ENCODE measurements at places on chromosomes 7 and 10. TPM values are rescaled to one million over a fixed set of nuclear protein-coding genes. Genes with fewer than 3 reads are reported as not detected.

- H3K4me3 ChIP-seq = no peak overlapping the region
- H3K27me3 ChIP-seq = no peaks in the 10 kb centered on the region
- no peaks in the 10 kb centered on the region for H3K36me3 ChIP-seq
- H3K4me1 ChIP-seq = no peaks in the 10 kb centered on the region
- no peak for DNase-seq
Observed at GRCh38 chr10:99344715-99345114, 15.6 kb downstream of the CNNM1 start.

DNA sequence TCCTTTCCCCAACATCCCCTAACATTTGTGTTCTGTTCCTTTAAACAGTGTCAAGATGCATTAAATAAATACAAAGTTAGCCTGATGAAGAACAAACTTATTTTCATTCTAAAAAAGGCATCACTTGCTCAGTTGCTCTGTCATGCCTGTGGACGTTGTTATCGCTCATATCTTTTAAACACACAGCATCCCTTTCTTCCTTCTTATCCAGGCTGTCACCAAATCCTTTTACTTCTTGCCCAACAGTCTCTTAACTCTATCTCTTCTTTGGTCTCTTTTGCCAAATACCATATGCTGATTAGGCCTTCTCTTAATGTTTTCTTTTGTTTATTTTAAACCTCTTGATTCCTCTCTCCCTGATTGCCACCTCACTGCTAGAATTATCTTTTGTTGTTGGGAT, 43.9 kb downstream of the DKK1 start:
- no peak overlapping the region for H3K4me3 ChIP-seq
- peak; percentile 9 for DNase-seq
- H3K27me3 ChIP-seq = no peaks in the 10 kb centered on the region
- no peak overlapping the region for H3K27ac ChIP-seq

DNA sequence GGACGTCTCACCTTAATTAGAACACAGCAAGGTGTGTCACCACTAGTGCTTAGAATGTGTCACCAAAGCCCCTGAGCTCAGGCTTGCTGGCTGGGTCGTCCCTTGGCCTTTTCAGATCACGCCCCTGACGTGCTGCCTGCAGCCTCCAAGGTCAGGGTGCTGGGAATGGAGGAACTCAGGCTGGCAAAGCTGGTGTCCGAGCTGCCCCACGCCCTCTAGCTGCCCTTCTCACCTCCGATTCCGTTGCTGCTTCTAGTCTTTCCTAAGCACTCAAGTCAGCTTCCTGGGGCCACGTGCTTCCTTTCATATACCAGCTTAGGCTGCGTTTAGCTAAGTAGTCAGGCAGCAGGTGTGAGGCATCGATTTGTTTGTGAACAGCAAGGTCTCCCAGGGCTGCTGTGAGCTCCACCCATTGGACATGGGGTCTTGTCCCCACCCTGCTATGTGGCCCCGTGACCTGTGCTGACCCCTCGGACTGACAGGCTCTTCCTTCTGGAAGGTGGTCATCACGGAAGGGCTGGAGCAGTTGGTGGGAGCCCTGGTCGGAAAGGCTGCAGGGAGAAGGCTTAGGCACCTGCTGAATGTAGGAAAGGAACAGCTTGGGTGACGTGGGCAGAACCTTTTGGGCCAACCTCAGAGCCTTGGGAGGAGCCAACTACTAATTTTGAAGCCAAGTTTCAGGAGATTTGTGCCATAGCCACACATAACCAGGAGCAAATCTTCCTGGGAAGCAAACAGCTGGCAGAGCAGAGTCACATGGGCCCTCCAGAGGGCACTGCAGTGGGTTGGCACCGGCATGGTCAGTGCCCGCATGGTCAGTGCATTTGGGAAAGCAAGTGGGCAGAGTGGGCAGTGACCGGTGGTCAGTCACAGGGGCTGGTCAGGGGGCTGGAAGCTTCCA, 28.8 kb downstream of the VIPR2 start:
- no peaks in the 10 kb centered on the region for H3K27me3 ChIP-seq
- no peaks in the 10 kb centered on the region for H3K36me3 ChIP-seq
- no peak for DNase-seq
- no peaks in the 10 kb centered on the region for H3K4me1 ChIP-seq

DNA sequence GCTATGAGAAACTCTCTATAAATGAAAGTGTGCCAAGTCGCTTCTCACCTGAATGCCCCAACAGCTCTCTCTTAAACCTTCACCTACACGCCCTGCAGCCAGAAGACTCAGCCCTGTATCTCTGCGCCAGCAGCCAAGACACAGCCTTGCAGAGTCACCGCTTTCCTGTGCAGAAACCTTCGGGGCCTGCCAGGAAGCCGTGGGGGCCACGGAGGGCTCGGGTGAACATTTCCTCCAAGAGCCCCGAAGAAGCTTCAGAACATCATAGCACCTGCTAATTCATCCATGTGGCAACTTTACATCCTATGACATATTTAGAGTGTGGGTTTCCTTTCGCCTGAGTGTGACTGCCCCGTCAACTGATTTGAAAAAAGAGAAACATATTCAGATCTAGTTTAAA, 55.7 kb upstream of the PRSS58 start:
- no peak overlapping the region for H3K4me3 ChIP-seq
- DNase-seq = no peak
- no peak overlapping the region for H3K27ac ChIP-seq

DNA sequence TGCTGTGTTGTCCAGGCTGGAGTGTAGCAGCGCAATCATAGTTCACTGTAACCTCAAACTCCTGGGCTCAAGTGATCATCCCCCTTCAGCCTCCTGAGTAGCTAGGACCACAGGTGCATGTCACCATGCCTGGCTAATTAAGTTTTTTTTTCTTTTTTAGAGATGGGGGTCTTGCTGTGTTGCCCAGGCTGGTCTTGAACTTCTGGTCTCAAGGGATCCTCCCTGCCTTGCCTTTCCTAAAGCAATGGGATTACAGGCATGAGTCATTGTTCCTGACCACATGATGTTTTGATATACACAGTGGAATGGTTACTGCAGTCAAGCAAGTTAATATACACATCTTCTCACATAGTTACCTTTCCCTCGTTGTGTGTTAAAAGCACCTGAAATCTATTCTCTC, 140.3 kb downstream of the GPR85 start:
- H3K27me3 ChIP-seq = no peaks in the 10 kb centered on the region
- H3K36me3 ChIP-seq = no peaks in the 10 kb centered on the region
- H3K4me1 ChIP-seq = no peaks in the 10 kb centered on the region

- H3K36me3 ChIP-seq = 0 out of 2 replicates have a peak, but pooled peaks cover 1% of the 10 kb centered on the region
- DNase-seq = peak; percentile 17
- no peak overlapping the region for H3K27ac ChIP-seq
- H3K27me3 ChIP-seq = no peaks in the 10 kb centered on the region
- no peaks in the 10 kb centered on the region for H3K4me1 ChIP-seq
Observed at GRCh38 chr7:133429371-133429770, 176.5 kb downstream of the EXOC4 start.

DNA sequence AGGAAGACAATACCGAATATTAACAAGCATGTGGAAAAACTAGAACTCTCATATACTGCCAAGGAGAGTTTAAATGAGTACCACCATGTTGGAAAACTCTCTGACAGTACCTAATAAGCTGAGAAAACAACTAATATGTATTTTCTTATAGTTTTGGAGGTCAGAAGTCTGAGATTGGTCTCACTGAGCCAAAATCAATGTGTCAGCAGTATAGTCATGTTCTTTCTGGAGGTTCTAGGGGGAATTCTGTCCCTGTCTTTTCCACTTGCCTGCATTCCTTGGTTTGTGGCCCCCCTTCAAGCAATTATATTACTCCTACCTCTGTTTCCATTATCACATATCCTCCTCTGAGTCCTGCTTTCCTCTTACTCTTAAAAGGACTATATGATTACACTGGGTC, 144.6 kb downstream of the HBP1 start:
- H3K4me3 ChIP-seq = no peak overlapping the region
- no peaks in the 10 kb centered on the region for H3K36me3 ChIP-seq
- H3K27me3 ChIP-seq = no peaks in the 10 kb centered on the region
- DNase-seq = no peak
- H3K4me1 ChIP-seq = no peaks in the 10 kb centered on the region
- H3K27ac ChIP-seq = no peak overlapping the region

GRCh38 chr7:43872406-43873110, 3.2 kb upstream of the MRPS24 start:
- H3K36me3 ChIP-seq = peaks cover 21% of the 10 kb centered on the region
- H3K27ac ChIP-seq = peak overlapping the region; percentile 79
- peak; percentile 92 for DNase-seq
- no peak overlapping the region for H3K4me3 ChIP-seq
- H3K4me1 ChIP-seq = peaks cover 25% of the 10 kb centered on the region

DNA sequence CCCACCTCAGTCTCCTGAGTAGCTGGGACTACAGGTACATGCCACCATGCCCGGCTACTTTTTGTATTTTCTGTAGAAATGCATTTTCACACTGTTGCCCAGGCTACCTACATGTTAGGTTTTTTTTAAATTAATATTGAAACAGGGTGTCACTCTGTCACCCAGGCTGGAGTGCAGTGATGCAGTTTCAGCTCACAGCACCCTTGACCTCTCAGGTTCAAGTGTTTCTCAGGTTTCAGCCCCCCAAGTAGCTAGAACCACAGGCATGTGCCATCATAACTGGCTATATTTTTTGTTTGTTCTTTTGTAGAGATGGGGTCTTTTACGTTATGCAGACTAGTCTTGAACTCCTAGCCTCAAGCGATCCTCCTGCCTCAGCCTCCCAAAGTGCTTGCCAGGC, 32.4 kb upstream of the ZMIZ2 start:
- H3K27me3 ChIP-seq = no peaks in the 10 kb centered on the region
- no peak overlapping the region for H3K27ac ChIP-seq
- no peak overlapping the region for H3K4me3 ChIP-seq
- no peaks in the 10 kb centered on the region for H3K36me3 ChIP-seq
- no peak for DNase-seq

Gene FOXK1
- 4.3 TPM for total RNA-seq

Gene SLC26A5
- total RNA-seq = not detected

Gene GNGT1
- total RNA-seq = not detected

Gene FRA10AC1
- 1.6 TPM for total RNA-seq

Gene BUB3
- 346 TPM for total RNA-seq

Gene TMEM254
- 4.7 TPM for total RNA-seq

Gene C7orf33
- total RNA-seq = not detected

Gene FAM13C
- total RNA-seq = 3.3 TPM
